Heart right ventricle (tissue), 16 donors: ENCODE measurements at places on chromosomes 13 and 19. TPM values are rescaled to one million over a fixed set of nuclear protein-coding genes. Genes with fewer than 3 reads are reported as not detected.

GRCh38 chr13:113979791-113980471 lies 6.1 kb upstream of the C13orf46 start:
- no peaks in the 10 kb centered on the region for H3K4me1 ChIP-seq
- no peaks in the 10 kb centered on the region for H3K27me3 ChIP-seq
- no peak for DNase-seq
- no peak overlapping the region for H3K4me3 ChIP-seq

DNA sequence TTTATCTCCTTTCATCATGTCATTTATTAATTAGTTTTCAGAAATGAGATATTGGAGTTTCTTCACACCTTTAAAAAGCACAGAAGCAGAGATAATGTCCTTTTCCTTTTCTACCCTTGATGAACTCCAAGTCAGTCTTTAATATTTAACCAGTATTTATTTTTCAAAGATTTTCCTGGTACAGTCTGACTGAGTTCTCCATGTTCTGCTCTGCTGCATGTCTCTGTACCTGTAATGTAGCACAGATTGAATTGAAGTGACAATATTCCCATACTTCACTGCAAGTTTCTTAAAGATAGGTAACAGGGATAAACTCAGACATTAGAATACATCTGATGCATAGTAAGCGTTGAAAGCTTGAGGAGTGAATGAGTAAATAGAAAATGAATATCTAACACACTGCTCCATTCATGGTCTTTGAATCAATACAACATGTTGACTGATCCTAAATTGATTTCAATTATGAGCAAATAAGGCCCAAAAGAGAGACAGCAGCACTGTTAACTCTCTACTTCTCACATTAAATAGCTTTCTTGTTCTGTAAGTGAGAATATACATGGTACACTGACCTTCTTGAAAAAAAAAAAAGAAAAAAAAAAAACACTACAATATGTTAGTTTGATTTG lies 1323.6 kb upstream of the PRR20A start:
- no peaks in the 10 kb centered on the region for H3K36me3 ChIP-seq
- no peaks in the 10 kb centered on the region for H3K27me3 ChIP-seq
- no peak overlapping the region for H3K4me3 ChIP-seq
- H3K27ac ChIP-seq, result no peak overlapping the region

The ZNF66 gene
- total RNA-seq, result 0.92 TPM

The ZSCAN4 gene
- total RNA-seq, result not detected

The SMIM17 gene
- total RNA-seq, result 0.25 TPM

GRCh38 chr13:113489549-113490495 lies 689 bp downstream of the DCUN1D2 start:
- no peaks in the 10 kb centered on the region for H3K36me3 ChIP-seq
- H3K27me3 ChIP-seq, result no peaks in the 10 kb centered on the region
- peaks cover 86% of the 10 kb centered on the region for H3K4me1 ChIP-seq
- DNase-seq, result no peak
- H3K4me3 ChIP-seq, result peak overlapping the region; percentile 88

DNA sequence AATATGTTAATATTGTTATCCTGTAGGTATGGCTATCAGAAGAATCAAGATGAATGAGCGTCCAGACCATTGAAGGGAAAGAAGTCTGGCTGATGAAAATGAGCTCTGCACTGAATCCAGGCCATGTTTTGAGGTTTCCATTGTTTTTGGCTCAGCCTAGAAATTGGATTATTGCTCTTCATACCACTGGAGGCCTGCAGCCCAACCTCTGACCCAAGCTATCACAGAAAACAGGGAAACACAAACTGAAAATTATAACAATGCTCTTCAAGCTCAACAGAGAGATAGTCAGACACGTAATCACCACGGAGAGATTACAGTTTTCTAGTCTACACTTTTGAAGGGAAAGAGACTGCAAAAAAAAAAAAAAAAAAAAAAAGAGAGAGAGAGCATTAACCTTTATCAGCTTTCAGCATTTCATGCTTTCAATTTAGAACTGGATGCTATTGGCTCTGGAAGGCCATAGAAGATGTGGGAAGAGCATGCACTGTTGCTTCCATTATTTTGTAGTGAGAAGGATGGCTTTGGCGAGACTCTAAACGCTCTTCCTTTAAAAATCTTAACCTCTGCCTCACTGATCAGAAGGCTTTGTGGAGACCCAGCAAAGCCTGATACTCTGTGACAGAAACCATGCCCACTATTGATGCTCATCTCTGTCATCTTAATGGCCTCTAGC lies 10.8 kb downstream of the EDNRB start:
- no peak overlapping the region for H3K4me3 ChIP-seq
- H3K27me3 ChIP-seq, result no peaks in the 10 kb centered on the region
- H3K27ac ChIP-seq, result peak overlapping the region; percentile 23
- no peaks in the 10 kb centered on the region for H3K36me3 ChIP-seq
- H3K4me1 ChIP-seq, result peaks cover 5% of the 10 kb centered on the region

DNA sequence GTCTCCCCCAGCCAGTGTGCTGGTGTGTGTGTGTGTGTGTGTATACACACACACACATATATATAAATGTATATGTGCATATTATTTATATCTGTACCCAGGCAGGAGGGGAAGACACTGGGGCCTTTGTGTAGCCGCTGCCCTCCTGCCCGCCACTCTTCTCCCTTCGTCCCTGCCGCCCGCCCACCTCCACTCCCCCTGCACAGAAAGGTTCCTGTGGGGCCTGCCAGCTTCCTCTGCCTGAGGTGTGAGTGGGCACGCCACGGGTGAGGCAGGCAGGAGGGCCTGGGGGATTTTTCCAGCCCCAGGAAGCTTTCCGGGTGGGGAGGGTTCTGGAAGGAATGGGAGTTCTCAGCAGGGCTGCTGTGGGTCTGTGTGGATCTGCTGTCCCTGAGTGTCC lies 6.9 kb downstream of the IRF2BP1 start:
- H3K4me1 ChIP-seq, result peaks cover 20% of the 10 kb centered on the region
- DNase-seq, result no peak
- peaks cover 3% of the 10 kb centered on the region for H3K27me3 ChIP-seq
